Spinal cord (tissue), 10 donors: ENCODE measurements at places on chromosomes 7 and 10. TPM values are rescaled to one million over a fixed set of nuclear protein-coding genes. Genes with fewer than 3 reads are reported as not detected.

The FRMPD2 gene
- 14.9 TPM for total RNA-seq

The STEAP2 gene
- 16.3 TPM for total RNA-seq

The NPFFR1 gene
- 0.50 TPM for total RNA-seq

The LRRC72 gene
- total RNA-seq = not detected

The POLR1F gene
- 15.3 TPM for total RNA-seq

The PAPOLB gene
- total RNA-seq = 1.5 TPM

The CPVL gene
- total RNA-seq = 42.2 TPM

The LIPJ gene
- total RNA-seq = 0.28 TPM

The RBM33 gene
- total RNA-seq = 37.5 TPM

The LIPM gene
- not detected for total RNA-seq

The CPA2 gene
- not detected for total RNA-seq

The TES gene
- total RNA-seq = 35.4 TPM

The PAOX gene
- 8.1 TPM for total RNA-seq

The LLCFC1 gene
- total RNA-seq = not detected

The OGDHL gene
- 23.3 TPM for total RNA-seq

The HOXA3 gene
- 8.8 TPM for total RNA-seq

The SLIT1 gene
- 23.1 TPM for total RNA-seq

The PPP1R3A gene
- 0.06 TPM for total RNA-seq

The OSBPL3 gene
- 4.7 TPM for total RNA-seq

The PON3 gene
- total RNA-seq = 3.5 TPM

The CUBN gene
- 10.6 TPM for total RNA-seq

The LIMK1 gene
- total RNA-seq = 35.6 TPM

The LRIT1 gene
- not detected for total RNA-seq

The HEPACAM2 gene
- 0.69 TPM for total RNA-seq

The AGR2 gene
- total RNA-seq = 10.1 TPM

The TRIM74 gene
- not detected for total RNA-seq

The PLEKHS1 gene
- not detected for total RNA-seq

The TUBB8 gene
- total RNA-seq = 0.11 TPM

The USP6NL gene
- total RNA-seq = 25.5 TPM

The ACSM6 gene
- total RNA-seq = not detected

The ACSL5 gene
- 6.8 TPM for total RNA-seq

The CHST3 gene
- total RNA-seq = 28.4 TPM
